ENCODE measurements at places on chromosomes 3 and 15.

GRCh38 chr3:109089265-109089664 is 28.7 kb downstream of the MORC1 start:
- ATAC-seq, result no peak

DNA sequence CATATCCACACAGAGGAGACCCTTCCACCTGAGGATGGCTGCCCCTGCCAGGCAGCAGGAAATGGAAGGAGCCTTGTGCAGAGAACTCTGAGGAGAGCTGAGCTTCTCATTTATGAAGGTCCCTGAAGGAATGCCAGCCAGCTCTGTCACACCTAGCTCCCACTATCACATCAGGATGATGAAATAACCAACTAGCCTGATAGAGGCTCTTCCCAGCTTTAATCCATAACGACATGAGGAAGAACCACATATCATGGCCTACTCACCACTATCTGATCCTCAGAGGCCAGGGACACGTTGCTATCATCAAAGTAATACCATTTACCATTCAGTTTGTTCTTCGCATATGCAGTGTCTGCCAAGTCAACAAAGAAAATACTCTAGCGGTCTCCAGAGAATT is 1.5 kb upstream of the C3orf62 start:
- no peak for ATAC-seq

- ATAC-seq, result no peak
These were observed 19.7 kb downstream of the SEC61A1 start for GRCh38 chr3:128071771-128072453.

DNA sequence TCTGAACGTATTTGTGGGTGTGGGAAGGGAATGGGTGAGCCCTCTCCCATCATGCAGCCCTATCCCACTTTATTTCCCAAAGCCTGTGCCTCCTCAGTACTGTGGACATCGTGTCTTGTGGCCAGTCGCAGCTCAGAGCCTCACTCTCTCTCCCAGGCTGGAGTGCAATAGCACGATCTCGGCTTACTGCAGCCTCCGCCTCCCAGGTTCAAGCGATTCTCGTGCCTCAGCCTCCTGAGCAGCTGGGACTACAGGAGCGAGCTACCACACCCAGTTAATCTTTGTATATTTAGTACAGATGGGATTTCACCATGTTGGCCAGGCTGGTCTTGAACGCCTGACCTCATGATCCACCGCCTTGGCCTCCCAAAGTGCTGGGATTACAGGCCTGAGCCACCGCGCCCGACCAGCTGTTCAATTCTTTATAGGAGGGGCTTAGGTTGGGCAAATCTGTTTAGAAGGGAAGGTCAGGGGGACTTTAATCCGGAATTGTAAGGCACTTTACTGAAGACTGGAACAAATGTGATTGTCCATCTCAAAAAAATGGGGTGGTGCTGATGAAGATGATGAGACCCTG is 42.7 kb upstream of the BDH1 start:
- ATAC-seq, result no peak

GRCh38 chr3:151983538-151983937 is 110.1 kb downstream of the SUCNR1 start:
- ATAC-seq, result no peak

DNA sequence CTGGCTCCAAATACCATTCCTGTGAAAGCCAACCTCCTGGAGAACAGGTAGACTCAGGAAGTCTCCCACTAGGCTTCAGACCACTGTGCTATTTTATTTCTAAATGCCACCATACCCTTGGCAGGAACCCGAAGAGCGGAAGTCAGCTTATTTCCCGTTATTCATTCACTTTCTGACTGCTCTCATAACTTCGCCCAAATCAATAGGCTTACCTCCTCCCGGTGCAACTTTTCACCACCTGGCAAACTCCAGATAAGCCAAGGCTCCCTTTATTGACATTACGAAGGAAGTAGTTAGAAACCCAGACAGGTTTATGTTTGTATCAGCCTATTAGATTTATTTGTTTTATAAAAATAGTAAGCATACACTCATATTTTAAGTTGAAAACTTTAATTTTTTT is 3.3 kb upstream of the CCDC54 start:
- ATAC-seq, result no peak

DNA sequence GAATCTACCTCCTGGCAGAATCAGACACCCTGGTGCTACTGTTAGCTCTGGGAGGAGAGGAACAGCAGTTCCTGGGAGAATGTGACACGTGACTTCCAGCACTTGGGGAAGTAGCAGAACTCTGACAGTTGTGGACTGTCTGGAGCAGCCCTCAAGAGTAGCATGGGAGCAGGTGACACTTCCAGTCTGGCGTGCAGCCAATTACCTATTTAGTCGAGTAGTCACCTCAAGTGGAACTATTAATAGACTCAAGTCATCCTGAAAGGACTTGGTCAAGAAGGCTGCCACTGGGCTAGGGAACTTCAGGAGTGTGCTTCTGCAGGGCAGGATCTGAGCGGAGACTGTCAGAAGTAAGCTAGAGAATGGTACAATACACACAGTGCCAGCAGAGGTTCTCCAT is 62.3 kb downstream of the MTHFS start:
- no peak for ATAC-seq

Data from activated CD4-positive, CD25-positive, alpha-beta regulatory T cell treated with anti-CD3 and anti-CD28 coated beads, Interleukin-2, amount 50 U/mL, for 24 hours (primary cell).